ENCODE measurements at places on chromosomes 5 and 9.

- no peak for DNase-seq
These were observed 229.0 kb downstream of the TRIM36 start for GRCh38 chr5:114940709-114941108.

- DNase-seq, result peak; percentile 31
These were observed 13.9 kb downstream of the TLR4 start for GRCh38 chr9:117718085-117718484.

DNA sequence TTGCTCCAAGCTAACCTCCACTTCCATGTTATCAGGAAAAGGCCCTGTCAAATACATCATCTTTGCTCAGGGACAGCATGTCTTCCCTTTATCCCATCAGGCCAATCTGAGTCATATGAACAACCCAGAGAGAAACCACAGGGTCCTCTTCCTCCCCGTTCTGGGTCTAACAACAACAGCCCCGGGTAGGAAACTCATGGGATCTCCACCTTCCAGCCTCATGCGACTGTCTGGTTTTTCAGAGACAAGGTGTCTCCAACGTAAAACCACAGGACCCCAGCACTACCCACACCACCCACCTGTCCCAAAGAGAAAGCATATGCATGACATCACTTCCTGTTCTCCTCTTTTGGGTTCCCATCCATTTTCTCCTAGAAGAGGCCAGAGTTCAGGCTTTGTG is 217.9 kb downstream of the ENC1 start:
- DNase-seq, result no peak

DNA sequence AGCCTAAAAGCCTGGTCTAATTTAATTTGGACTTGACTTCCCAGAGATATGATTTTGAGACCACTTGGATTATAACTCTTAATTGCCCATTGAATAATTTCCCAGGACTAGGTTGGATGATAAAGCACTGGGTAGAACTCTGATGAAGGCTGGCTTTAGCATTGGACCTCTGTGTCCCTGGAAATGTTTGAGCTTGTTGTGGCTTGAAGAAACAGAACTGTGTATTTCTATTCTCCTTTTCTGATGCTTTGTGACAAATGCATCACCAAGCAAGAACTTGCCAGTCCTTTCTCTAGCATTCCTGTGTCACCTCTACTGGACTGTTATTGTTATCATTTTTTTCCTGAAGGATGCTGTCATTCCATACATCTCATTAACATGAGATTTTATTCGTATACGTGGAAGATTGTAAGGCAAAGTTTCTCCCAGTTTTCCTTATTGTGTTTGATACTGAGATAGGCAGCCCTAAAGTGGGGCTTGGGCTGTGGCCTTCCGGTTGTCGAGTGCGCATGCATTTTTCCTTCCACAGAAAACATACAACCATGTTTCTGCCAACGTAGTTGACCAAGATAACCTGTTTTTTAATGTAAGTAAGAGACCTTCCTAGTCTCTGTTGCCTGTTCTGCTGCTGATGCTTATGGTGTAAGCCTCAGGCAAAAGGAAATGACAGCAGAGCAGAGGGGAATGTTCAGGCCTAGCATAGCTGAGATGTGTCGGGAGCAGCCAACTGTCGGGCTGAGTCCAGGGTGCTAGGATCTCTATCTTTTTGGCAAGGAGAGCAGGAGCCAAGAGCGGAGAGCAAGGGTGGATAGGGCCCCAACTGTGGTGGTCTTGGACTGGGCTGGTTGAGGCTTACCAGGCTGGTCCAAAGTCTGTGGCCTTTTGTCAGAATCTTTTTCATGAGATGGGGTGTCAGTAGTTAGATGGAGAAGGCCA is 2.3 kb downstream of the NTRK2 start:
- DNase-seq, result no peak

- peak; percentile 93 for DNase-seq
These were observed 42.8 kb downstream of the SHB start for GRCh38 chr9:38026021-38026809.

- DNase-seq, result no peak
These were observed 63.4 kb upstream of the WWC1 start for GRCh38 chr5:168227973-168228615.

DNA sequence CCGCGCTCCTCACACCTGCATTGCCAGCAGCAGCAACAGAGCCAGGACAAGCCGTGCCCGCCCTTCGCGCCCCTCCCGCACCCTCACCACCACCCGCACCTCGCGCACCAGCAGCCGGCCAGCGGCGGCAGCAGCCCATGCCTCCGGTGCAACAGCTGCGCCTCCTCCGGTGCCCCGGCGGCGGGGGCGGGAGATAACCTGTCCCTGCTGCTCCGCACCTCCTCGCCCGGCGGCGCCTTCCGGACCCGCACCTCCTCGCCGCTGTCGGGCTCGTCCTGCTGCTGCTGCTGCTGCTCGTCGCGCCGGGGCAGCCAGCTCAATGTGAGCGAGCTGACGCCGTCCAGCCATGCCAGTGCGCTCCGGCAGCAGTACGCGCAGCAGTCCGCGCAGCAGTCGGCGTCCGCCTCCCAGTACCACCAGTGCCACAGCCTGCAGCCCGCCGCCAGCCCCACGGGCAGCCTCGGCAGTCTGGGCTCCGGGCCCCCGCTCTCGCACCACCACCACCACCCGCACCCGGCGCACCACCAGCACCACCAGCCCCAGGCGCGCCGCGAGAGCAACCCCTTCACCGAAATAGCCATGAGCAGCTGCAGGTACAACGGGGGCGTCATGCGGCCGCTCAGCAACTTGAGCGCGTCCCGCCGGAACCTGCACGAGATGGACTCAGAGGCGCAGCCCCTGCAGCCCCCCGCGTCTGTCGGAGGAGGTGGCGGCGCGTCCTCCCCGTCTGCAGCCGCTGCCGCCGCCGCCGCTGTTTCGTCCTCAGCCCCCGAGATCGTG is 517 bp downstream of the KCNN2 start:
- peak; percentile 18 for DNase-seq

GRCh38 chr5:165241811-165242210 is 1736.4 kb downstream of the MAT2B start:
- DNase-seq, result no peak

All from HFFc6 (cell line).